ENCODE measurements at places on chromosomes 6 and 20.

- peak; percentile 84 for DNase-seq
Observed at GRCh38 chr6:4776131-4776492, at the start of gene CDYL. CDYL (plus strand) TSS chr6:4776404; CDS start chr6:4776784, 380 bp downstream.

DNA sequence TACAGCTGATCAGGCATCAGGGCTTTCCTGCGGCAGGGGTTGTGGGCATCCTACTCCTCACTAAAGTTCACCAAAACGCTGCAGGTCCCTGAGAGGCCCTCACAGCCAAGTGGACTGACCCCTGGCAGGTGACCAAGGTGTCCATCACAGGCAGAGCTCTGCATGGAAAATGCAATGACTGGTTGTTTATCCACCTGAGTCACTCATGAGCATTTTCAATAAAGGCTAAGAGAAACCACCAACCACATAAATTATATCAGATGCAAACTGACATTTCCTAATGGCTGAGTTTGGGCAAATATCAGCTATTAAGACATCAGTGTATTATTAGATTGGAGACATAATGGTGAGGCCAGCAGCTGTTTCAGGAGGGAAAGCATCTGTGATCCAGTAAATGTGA is 152.7 kb upstream of the SYNDIG1 start:
- no peak for DNase-seq

DNA sequence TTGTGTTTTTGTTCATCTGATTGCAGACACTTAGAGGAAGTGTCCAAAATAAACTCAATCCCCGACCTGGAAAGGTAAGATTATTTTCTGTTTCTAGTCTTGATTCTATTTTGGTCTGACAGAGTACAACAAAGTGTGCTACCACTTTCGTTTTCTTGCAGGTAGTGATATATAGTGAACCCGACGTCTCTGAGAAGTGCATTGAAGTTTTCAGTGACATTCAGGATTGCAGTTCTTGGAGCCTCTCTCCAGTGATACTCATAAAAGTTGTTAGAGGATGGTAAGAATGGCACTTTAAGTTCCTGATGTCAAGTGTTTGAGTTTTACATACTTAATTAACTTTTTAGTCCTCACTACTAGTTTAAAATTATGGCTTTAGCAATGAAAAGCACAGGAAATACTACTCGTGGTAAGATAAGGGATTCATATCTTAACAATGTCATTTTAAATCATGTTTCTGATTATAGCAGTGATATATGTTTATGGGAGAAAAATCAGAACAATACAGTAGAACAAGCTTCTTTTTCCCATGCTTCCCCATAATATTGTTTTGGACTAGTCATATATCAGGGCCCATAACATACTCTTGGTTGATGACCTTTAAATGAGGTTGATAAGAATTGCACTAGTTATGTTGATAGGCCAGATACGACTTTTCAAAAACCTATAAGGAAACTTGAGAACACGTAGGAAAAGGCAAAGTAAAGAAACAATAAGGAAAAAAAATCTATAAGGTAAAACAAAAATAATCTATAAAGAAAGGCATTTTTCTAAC is 104.0 kb downstream of the RTN4IP1 start:
- DNase-seq, result no peak

DNA sequence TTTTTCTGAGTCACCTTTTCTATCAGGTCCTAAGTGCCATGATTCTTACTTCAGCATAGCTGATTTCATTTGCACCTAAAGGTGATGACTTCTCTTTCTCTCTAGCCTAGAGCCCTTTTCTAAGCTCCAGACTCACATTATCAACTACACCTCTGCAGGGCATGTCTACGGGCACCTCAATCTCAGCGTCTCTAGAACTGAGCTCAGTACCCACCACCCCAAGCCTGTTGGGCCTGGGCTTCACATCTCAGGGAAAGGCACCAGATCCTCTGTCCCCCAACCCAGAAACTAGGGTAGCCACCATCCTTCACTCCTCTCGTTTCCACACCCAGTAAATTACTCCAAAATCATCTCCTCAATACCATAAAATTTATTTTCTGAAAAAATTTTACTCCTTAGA is 10.6 kb upstream of the PLCG1 start:
- DNase-seq, result no peak

GRCh38 chr6:76803038-76803580 is 660.2 kb downstream of the HTR1B start:
- DNase-seq, result no peak

GRCh38 chr6:40444811-40445210 is 142.4 kb downstream of the LRFN2 start:
- DNase-seq, result no peak

GRCh38 chr6:14274546-14275492 is 157.2 kb downstream of the CD83 start:
- DNase-seq, result no peak

DNA sequence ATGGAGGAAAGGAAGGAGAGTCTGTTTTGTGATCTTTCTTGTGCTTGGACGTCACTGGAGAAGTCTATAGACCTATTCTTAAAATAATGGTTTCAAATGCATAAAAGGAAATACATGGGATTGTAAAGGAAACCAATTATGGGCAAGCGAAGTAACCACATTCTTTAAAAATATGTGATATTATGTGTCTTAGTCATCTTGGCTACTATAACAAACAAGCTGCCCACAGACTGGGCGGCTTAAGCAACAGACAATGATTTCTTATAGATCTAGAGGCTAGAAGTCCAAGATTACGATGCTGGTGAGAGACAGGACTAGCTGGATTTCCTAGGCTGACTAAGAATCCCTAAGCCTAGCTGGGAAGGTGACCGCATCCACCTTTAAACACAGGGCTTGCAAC is 49.4 kb upstream of the CD83 start:
- DNase-seq, result no peak

DNA sequence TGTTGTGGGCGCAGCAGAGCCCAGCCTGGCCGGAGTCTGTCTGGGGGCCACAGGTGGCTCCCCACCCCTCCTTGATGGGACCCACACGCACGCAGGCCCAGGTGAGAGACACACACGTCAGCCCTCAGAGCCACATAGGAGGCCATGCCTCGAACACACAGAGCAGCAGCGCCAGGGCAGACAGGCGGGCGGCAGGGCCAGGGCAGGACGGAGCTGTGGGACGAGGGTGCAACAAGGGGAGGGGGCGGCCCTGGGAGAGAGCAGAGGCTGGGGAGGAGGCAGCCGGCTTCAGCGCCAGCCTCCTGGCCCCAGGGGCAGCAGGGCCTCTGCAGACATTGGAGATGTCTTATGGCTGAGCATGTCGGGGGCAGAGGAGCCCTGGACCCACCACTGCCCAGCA is 42.5 kb downstream of the KCNQ2 start:
- DNase-seq, result no peak

DNA sequence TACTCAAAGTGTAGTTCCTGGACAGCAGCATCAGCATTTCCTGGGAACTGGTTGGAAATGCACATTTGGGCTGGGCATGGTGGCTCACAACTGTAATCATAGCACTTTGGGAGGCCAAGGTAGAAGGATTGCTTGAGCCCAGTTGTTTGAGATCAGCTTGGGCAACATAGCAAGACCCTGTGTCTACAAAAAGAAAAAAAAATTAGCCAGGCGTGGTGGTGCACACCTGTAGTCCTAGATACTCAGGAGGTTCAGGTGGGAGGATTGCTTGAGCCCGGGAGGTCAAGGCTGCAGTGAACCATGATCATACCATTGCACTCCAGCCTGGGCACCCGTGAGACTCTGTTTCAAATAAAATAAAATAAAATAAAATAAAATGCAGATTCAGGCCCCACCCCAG is 156.2 kb downstream of the CDC5L start:
- no peak for DNase-seq

DNA sequence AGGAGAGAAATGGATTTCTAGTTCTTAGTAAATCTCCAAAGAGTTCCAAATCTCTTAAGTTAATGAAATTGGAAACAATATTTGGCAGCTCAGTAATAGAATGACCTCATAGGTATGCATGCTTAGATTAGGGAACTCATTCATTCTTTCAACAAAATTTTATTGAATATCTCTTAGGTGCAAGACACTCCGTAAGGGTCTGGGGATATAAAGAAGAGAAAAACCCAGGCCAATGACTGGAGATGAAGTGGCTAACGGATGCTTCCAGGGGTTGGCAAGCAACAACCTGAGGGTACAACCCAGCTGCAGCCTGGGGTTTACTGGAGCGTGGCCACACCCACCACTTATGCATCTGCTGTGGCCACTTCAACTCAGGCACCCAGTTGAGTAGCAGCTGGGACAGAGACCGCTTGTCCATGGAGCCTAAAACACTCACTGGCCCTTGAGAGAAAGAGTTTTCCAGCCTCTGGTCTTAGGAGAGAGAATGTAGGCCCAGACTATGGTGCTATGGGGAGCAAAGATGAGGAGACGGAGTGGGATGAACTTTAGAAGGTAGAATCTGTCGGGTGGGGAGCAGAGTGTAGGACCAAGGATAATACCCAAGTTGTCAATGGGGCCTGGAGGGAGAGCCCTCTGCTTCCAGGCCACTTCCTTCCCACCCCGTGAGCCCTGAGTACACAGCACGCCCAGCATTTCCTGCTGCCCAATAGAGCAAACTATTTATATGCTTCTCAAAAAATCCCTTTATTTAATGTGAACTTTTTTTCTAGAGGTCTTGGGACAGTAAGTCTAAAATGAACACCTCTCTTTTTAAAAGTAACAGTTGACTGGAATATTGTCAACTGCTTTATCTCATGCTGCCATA is 46.8 kb upstream of the PXDC1 start:
- no peak for DNase-seq

DNA sequence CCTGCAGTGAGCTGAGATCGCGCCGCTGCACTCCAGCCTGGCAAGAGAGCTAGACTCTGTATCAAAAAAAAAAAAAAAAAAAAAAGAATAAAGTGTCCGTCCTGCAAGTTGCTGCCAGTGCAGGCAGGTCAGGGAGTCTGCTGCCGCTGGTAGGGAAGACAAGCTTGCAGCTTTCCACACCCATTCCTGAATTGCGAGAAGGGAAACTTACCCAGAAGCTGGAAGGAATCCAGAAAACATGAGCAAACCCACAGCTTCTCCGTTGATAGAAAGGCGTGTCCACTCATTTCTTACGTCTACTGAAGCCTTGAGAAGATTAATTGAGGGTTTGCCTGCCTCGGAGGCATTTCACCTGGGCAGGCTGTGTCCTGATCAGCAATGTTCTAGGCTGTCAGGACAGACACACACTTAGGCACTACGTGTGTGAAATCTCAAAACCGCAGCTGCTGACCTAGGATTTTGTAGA is 61.6 kb upstream of the DSP start:
- DNase-seq, result no peak

- no peak for DNase-seq
Observed at GRCh38 chr6:149862922-149863697, 1.0 kb downstream of the LRP11 start.

GRCh38 chr20:24235296-24236175 is 233.9 kb upstream of the SYNDIG1 start:
- DNase-seq, result no peak

DNA sequence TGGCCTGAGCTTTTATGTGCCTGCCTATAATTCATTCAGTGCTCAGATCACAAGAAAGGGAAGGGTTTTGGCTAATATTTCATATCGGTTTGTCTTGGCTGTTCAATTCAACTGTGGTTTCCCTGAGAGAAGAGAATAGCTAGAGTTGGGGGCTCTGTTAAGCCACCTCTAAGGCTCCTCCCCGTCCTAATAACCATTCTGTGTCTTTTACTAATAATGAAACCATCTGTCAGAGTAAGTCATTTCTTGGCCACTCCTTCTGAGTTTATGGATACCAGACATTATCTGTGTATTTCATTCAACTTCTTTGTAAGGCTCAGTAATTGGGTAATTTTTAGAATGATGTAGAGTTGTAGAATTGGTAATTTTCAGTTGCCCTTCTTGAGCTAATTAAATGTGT is 5.2 kb downstream of the STX11 start:
- DNase-seq, result no peak

DNA sequence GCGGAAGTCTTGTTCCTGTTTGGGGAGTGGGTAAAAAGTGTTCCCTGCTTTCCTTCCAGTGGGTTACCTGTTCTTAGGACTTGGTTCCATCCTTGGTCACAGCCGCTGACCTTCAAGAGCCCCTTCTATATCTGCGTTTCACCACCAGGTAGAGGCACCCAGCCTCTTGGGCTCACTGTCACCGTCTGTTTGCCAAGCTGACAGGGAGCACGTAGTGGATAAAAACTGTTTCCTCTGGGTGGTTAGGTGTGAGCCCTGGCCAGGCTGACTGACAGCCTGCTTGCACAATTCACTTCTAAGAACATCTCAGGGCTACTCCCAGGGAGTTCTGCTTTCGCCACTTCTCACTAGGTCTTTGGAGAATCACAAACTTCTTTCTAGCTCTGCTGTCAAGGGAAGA is 1.8 kb upstream of the JPH2 start:
- no peak for DNase-seq

GRCh38 chr6:24105191-24105590 is 20.8 kb upstream of the NRSN1 start:
- no peak for DNase-seq

- no peak for DNase-seq
Observed at GRCh38 chr6:149513915-149514314, 29.1 kb upstream of the ZC3H12D start.

- no peak for DNase-seq
Observed at GRCh38 chr6:19692506-19693298, 144.5 kb upstream of the ID4 start.

- DNase-seq, result no peak
Observed at GRCh38 chr6:135692426-135692825, 159.1 kb upstream of the PDE7B start.

DNA sequence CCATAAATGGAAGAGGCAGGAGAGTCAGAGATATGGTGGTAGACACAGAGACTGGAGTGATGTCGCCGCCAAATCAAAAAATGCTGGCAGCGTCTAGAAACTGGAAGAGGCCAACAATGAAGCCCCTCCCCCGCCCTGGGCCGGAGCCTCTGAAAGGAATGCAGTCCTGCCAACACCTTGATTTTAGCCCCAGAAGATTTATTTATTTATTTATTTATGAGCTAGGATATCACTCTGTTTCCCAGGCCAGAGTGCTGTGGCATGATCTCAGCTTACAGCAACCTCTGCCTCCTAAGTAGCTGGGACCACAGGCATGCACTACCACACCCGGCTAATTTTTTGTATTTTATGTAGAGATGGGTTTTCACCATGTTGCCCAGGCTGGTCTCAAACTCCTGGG is 82.6 kb upstream of the CCDC167 start:
- no peak for DNase-seq

GRCh38 chr6:141550471-141550870 is 582.3 kb upstream of the GJE1 start:
- DNase-seq, result no peak

DNA sequence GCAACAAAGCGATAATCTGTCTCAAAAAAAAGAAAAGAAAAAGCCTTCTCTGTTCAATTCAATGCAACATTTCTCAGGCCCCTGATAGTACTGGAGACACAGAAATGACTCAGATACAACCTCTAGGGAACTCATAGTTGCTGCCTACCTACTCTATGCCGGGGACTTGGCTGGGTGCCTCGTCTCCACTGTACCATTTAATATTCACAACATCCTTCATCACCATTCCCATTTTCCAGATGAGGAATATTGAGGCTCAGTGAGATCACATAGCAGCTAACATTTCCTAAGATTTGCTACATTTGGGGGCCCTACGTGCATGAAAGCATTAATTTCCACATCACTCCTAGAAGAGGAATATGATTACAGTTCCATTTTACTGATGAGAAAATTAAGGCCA is 7.5 kb downstream of the NOL4L start:
- no peak for DNase-seq

GRCh38 chr6:149136273-149136912 is 181.1 kb upstream of the TAB2 start:
- no peak for DNase-seq
